Anterior cingulate cortex (tissue), 58 donors: ENCODE measurements at places on chromosomes 16 and 17.

GRCh38 chr16:13997933-13998332 is 73.2 kb upstream of the MRTFB start:
- DNase-seq = no peak

DNA sequence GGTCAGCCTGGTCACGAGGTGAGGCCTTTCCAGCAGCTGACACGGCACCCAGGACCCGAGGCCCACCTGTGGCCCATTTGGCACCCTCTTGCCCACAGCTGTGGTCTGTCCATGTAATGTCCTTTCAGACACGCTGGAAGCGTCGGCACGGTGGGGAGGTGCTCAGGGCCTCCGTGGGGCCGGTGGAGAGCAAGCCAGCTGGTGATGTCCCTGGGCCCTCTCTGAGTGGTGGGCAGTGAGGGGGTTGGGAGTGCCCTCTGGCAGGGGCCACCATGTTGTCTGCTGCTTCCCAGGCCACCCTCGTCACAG is 97.3 kb upstream of the ZNF469 start:
- no peak for DNase-seq

- no peak for DNase-seq
These were observed 120.8 kb upstream of the SEC14L1 start for GRCh38 chr17:77019893-77020379.

DNA sequence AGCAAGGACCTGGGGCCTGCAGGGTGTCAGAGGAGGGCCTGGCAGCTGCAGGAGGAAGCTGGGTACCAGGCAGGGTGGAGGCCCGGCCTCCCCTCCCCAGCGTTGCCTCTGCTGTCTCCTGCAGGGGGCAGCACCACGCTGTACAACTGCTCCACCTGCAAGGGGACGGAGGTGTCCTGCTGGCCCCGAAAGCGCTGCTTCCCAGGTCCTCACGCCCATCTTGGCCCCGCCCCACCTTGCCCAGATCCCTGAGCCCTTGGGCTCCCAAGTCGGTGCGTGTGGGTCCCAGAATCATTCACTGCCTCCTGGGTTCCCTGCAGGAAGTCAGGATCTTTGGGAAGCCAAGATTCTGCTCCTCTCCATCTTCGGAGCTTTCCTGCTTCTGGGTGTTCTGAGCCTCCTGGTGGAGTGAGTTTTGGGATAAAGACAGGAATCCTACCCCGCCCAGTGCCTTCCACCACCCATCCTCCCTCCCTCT is 1.2 kb downstream of the TMEM95 start:
- peak; percentile 62 for DNase-seq

DNA sequence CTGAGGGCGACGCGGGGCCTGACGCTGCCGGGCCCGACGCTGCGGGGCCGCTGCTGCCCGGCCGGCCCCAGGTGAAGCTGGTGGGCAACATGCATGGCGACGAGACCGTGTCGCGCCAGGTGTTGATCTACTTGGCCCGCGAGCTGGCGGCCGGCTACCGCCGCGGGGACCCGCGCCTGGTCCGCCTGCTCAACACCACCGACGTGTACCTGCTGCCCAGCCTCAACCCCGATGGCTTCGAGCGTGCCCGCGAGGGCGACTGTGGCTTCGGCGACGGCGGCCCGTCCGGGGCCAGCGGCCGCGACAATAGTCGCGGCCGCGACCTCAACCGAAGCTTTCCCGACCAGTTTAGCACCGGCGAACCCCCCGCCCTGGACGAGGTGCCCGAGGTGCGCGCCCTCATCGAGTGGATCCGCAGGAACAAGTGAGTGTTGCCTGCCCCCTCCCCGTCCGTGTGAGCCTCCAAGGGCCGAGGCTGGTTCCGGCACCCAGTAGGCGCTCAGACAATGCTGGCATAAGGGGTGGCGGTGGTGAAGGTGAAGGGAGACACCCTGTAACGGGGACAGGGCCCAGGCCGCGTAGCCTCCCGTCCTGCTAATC is 676 bp downstream of the CPD start:
- no peak for DNase-seq

DNA sequence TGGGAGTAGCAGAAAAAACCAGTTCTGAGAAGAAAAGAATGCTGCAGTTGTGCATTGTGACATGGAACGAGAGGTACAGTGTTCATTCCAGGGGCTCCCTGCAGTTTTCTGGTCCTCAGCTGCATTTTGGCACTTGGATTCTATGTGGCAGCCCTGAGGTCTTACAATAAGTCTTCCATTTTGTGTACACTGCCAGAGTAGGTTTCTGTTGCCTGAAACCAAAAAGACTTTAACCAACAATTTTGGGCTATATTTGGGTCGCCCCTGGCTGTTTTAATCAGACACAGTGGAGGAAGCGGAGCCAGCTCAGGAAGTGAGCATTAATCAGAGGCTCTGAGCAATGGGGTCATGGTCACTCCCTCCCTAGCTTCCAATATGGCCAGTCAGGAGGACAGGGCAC is 15.7 kb downstream of the DYNLRB2 start:
- DNase-seq = no peak

- no peak for DNase-seq
These were observed 130.9 kb downstream of the RPTOR start for GRCh38 chr17:80675438-80676095.

DNA sequence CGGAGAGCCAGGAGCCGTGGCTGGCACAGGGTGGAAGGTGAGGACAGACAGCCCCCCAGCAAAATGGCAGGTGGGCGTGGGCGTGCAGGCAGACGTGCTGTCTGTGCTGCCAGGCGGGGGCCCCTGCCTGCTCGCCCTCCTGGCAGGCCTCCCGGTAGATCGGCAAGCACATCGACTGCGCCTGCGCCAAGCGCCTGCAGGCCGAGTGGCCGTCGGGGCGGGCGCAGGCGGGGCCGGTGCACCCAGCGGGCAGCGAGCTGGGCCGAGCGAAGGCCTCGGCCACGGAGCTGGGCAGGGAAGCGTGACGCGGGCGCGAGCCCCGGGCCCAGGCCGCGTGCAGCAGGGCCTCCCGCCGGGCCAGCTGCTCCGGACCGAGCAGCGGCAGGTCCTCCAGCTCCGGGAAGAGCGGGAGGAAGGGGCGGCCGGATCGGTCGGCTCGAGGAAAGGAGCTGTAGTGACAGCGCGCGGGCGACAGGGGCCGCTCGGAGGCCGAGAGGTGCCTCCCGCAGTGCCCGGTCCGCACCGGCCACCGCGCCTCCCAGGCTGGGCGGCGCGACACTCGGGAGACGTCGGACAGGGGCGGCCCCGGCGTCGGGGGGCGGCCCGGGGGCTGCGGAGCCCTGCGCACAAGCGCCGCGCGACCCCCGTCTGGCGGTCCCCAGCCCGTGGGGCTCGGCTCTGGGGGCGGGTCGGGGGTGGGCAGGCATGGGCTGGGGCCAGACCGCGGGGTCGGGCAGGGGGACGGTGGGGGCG is 16.9 kb downstream of the GRIN2C start:
- peak; percentile 33 for DNase-seq

- no peak for DNase-seq
These were observed 3.9 kb downstream of the VPS35L start for GRCh38 chr16:19559242-19559910.

DNA sequence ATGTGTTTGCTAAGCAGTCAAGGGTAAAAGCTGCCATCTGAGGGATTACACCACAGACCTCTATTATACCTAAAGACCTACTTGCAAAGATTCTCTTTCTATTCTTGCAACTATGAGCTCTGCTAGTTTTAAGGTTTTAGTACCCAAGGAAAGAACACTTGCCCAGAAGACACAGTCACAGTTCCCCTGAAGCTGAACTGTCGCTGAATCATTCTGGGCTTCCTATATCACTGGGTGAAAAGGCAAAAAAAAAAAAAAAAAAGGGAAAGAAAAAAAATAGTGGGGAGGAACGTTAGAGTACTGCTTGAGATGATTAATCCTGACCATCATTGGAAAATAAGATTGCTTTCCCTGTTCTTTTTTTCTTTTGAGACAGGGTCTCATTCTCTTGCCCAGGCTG is 37.9 kb downstream of the LYRM1 start:
- no peak for DNase-seq

- no peak for DNase-seq
These were observed 63.5 kb upstream of the C17orf78 start for GRCh38 chr17:37312137-37312923.

GRCh38 chr16:22810226-22810625 is 3.7 kb upstream of the HS3ST2 start:
- no peak for DNase-seq

- DNase-seq = no peak
These were observed 8.8 kb upstream of the EIF1 start for GRCh38 chr17:41679740-41680425.

DNA sequence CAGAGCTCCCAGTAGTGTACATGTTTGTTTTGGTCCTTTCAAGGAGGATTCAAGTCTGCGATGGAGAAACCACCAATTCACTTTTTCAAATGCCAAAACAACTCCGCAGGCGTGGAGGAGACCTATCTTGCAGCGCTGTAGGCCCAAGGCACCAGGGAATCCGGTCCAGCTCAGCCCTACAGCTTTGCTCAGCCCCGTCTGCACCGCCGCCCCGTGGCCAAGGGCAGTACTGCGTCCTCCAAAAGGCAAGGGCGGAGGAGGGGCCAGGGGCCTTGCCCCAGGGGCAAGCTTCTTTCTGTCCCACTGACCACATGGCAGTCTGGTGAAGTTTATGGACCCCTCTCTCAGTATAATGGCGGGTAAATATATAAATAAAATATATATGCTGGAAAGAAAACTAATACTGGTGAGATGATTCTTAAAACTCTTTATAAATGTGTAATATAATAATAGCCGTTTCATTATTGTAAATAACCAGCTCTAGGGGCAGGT is 709 bp upstream of the CD300LG start:
- DNase-seq = peak; percentile 79

DNA sequence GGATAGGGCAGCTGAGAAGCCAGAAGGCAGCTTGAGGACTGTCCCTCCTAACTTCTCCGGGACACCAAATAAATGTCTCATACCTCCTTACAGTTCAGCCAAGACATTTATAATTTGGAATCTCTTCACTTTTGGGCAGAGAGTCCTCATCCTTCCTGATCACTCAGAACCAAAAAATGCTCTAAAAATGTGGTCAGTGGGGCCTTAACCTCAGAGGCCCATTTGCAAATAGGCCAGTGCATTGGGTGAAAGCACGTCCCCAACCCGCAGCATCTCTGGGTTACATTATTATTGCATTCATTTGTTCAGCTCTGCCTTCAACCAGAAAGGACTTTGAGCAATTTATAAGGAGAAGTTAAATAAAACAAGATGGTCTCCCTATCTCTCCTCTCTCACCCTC is 112.4 kb upstream of the IRX3 start:
- no peak for DNase-seq

DNA sequence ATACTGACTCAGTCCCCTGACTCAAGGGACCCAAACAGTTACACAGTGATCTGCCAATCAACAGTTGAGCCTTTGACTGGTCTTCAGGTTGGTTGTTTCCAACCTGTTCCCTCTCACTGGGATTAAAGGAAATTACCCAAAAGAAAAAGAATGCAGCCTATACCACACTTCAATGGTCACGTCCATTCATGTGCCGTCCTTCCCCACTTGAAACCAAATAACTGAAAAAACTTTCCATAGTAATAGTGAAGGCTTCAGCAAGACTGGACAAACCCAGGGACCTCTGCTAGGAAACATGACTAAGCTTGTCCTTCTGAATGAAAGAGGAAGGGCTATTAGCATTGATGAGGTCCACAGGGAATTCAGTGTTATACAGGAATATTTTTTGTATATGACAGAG is 30.6 kb downstream of the MRPS23 start:
- DNase-seq = no peak
